ENCODE measurements at places on chromosomes 3 and 15. TPM values are rescaled to one million over a fixed set of nuclear protein-coding genes. Genes with fewer than 3 reads are reported as not detected.

Gene GP9
- total RNA-seq = not detected

- no peak overlapping the region for H3K4me3 ChIP-seq
- no peaks in the 10 kb centered on the region for H3K4me1 ChIP-seq
- no peak for DNase-seq
- no peaks in the 10 kb centered on the region for H3K36me3 ChIP-seq
- no peaks in the 10 kb centered on the region for H3K27me3 ChIP-seq
Observed at GRCh38 chr15:42036112-42036905, 15.5 kb upstream of the PLA2G4E start.

DNA sequence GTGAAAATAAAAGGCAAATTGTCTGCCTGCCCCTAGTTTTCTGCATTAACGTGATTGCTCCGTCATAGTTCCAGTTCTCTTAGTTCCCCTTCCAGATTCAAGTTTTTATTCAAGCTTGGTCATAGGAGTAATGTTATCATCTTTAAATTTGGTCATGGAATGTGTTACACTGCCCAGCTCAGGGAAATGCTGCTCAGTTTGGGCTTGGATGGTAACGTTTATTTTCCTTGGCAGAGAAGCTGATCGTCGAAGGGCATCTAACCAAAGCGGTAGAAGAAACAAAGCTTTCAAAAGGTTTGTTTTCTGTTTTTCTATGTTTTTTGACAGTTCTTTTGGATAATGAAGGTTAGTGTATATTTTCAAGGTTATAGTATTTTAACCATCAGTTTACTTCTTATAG is 118.4 kb upstream of the FLNB start:
- no peaks in the 10 kb centered on the region for H3K36me3 ChIP-seq
- H3K4me3 ChIP-seq = peak overlapping the region; percentile 78
- H3K4me1 ChIP-seq = peaks cover 12% of the 10 kb centered on the region
- peak overlapping the region; percentile 93 for H3K27ac ChIP-seq

DNA sequence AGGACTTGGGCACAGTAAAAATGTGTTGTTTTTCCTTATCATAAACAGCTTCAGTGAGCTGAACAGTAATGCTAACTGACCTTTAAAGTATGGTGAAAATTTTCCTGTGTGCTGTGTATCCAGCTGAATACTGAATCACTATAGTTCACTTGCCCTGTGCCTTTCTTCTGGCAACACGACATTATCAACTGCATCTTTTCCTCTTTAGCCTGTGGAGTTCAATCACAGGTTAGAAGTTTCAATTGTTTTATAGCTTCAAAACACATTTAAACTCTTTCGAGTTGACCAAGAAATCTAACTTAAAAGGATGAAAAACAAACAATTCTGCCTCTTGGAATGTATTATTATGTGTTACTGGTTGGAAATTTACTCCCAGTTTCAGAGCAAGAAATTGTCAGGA is 1120.7 kb upstream of the ALCAM start:
- no peak for DNase-seq
- no peaks in the 10 kb centered on the region for H3K36me3 ChIP-seq
- H3K27ac ChIP-seq = no peak overlapping the region
- H3K4me1 ChIP-seq = no peaks in the 10 kb centered on the region
- no peaks in the 10 kb centered on the region for H3K27me3 ChIP-seq
- no peak overlapping the region for H3K4me3 ChIP-seq

Gene RAP2B
- total RNA-seq = 18.1 TPM

Measured in thoracic aorta (tissue), 2 donors.